ENCODE measurements at places on chromosomes 3 and 15. TPM values are rescaled to one million over a fixed set of nuclear protein-coding genes. Genes with fewer than 3 reads are reported as not detected.

Gene DNAJA4
- 36.7 TPM for total RNA-seq

DNA sequence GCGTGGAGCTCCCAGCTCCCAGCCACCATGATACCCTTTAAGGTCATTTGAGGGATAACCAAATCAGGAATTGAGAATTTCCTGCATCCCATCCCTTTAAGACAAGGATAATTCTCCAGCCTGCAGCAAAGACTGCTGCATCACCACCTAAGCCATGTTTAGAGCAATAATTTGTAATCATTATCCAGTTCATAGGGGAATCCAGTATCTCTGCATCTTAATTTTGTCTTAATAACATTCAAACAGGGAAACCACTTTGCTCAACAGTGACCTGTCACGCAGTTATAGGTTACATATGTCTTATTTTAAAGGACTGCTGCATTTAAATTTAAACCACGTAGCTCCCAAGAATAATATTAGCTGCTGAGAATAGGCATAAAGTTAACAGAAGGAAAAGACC, 188.4 kb downstream of the SSR3 start:
- DNase-seq: no peak

GRCh38 chr3:26280517-26280916, 342.1 kb upstream of the LRRC3B start:
- DNase-seq: no peak

Gene MANF
- 83.4 TPM for total RNA-seq

- DNase-seq: no peak
Measured at GRCh38 chr3:107855710-107856109, 235.1 kb downstream of the CD47 start.

DNA sequence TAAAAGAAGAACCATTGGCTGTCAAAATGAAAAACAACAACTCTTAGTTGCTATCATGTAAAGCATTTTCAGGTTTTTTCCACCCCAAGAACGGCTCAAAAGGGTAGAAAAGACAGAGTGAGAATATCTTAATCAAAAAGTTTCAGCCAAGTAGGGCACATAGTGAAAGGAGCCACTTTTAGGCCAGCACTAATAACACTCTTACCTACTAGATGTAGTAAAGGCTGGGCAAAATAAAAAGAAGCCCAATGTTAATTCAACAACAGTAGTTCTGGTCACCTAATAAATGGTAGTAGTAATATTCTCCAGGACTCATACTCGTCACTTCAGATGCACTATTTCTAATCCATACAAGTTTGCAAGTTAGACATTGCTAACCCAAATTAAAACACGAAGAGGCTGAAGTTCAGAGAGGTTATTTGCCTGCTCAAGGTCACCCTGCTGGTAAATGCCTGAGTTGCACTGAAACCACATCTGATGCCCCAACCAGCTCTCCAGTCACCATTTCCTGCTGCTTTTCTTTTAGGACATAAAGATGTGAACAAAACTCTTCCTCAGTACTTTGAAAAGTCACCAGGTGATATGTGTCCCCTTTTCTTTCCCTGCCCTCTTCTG, 7.5 kb downstream of the GOLIM4 start:
- DNase-seq: no peak

DNA sequence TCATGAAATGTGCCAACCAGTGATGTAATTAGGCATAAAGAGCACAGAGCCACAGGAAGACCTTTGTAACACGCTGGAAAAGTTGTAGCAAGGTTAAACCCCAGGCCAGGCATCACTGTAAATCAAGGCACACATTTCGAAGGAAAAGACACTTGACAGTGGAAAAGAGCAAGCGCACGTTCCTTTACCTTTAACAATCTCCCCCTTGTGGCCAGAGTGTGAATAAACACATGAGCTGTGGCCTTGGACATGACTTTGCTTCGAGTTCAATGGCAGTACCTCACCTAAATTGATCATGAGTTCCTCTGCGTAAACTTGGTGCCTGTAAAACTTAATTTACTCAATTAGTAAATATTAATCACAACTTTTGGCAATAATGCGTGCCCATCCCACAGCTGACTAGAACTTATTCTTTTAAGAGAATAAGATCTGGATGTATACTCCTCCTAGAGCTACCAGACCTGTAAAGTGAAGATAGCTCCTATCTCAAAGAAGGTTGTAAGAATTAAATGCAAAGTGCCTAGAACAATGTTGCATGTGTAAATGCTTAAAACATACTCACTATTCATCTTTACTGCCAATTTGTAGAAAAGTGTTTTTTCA, 757.0 kb upstream of the NECTIN3 start:
- peak; percentile 50 for DNase-seq

DNA sequence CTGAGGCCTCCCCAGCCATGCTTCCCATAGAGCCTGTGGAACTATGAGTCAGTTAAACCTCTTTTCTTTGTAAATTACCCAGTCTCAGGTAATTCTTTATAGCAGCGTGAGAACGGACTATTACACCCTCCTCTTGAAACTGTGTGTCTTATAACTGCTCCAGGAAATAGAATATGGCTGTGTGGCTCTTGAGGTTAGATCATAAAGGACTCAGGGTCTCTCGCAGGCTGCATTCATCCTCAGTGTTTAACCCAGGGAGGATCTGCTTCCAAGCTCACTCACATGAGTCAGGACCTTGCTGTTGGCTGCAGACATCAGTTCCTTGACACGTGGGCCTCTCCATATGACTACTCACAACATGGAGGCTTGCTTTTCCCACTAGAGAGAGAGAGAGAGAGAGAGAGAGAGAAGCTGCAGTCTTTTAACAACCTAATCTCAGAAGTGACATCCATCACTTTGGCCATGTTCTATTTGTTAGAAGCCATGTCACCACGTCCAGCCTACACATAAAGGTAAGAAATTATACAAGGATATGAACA, 114.3 kb upstream of the UBE2E1 start:
- no peak for DNase-seq

- DNase-seq: no peak
Measured at GRCh38 chr15:33448151-33448550, 137.4 kb downstream of the RYR3 start.

DNA sequence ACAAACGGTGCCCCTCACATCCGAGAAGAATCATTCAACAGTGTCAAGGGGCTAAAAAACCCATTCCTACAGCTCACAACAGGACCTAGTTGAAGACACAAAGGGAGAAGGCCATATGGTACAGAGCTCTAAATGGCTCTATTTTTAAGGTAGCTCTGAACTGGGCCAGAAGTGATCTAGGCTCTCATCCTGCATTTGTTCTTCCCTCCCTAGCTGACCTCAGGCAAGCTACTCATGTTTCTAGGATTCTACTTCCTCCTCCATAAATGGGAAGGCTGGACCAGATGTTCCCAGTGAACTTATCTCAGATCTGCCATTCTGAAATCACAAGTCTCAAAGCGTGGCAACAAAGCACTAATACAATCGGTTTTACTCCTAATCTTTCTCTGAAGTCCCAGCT, 62.3 kb downstream of the CPNE4 start:
- DNase-seq: no peak

DNA sequence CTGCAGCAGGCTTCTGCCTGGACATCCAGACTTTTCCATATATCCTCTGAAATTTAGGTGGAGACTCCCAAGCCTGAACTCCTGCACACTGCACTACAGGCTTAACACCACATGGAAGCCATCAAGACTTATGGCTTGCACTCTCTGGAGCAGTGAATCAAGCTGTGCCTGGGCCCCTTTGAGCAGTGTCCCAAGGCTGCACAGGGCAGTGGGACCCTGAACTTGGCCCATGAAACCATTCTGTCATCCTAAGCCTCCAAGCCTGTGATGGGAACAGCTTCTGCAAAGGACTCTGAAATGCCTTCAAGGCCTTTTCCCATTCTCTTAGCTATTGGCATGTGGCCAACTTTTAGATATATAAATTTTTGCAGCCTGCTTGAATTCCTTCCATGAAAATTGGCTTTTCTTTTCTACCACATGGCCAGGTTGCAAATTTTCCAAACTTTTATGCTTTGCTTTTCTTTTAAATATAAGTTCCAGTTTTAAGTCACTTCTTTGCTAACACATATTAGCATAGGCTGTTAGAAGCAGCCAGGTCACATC, 257.8 kb upstream of the DCBLD2 start:
- DNase-seq: no peak

- no peak for DNase-seq
Measured at GRCh38 chr3:107235193-107235927, 141.9 kb upstream of the CCDC54 start.

- DNase-seq: no peak
Measured at GRCh38 chr3:183210862-183211341, 42.2 kb upstream of the B3GNT5 start.

- no peak for DNase-seq
Measured at GRCh38 chr3:101588616-101589015, 14.6 kb downstream of the PCNP start.

Gene SEMA3B
- 116 TPM for total RNA-seq

GRCh38 chr3:131898346-131898745, 136.5 kb downstream of the CPNE4 start:
- DNase-seq: no peak

DNA sequence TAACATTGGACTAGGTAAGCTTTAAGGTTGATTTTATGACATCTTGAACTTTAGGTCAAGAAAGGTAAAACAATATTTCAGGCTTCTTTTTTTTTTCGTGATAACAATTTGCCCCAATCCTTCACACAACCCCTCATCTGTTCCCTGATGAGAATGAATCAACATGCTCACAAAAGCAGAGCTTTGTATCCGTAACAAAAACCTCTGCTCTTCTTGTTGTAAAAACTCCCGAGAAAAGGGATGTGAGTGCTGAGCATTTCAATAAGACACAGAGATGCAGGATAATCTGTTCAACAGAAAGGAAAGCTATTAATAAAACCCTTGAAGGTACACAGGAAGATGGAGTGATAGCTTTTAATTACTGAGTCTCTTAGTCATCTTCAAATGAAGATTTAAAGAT, 94.3 kb downstream of the RAD18 start:
- DNase-seq: no peak

DNA sequence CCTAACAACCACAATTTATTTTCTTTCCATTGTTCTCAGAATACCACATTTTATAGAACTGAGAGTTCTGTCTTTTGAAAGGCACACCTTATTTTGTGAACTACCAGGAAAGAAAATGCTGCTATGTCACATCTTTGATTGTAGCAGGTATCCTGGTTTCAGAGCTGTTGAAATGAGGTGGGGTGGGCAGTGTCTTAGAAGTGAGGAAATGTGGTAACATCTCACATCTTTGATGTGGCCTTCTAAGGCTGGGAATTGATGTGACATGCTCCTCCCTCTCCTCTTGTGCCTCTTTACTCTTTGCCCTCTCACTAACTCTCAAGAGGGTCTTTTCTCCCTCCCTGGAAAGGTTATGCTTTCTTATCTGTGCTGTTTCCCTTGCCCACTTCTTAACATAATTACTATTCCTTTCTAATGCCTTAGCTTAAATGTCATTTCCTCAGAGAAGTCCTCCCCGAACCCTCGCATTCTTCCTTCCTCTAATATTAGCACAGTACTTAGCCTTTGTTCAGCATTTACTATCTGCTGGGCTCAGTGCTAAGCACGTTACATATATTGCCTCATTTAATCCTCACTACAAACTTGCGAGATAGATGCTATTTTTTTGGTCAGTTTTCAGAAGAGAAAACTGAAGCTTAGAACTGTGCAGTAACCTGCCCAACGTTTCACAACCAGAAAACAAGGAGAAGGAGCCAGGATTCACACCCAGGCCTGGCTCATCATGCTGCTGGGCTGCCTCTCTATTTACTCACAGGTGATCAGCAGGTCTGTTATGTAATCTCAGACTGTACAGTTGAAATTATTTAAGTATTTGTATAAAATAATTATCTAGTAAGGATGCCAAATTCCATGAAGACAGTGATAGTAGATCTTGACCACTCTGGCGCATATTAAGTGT, 24.0 kb upstream of the SPTSSB start:
- no peak for DNase-seq

- DNase-seq: no peak
Measured at GRCh38 chr3:101065962-101066361, 72.7 kb upstream of the ABI3BP start.

DNA sequence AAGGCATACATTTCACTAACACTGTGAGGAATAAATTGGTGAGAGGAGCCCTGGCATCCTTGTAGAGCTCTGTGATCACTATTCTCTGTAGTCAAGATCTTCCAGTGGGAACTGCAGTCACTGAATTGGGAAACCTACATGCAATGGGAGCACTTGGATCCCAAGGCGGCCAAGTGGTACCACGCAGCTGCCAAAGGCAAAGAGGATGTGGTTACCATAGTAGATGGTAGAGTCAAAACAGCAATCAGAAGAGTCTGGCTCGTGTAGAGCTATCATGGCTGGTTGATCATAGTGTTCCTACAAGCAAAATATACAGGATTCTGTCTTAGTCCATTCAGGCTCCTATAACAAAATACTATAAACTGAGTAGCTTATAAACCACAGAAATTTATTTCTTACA, 849.7 kb downstream of the ROBO2 start:
- no peak for DNase-seq

- DNase-seq: no peak
Measured at GRCh38 chr15:66878761-66879160, 176.7 kb downstream of the SMAD6 start.

Gene CD200R1
- 0.49 TPM for total RNA-seq

DNA sequence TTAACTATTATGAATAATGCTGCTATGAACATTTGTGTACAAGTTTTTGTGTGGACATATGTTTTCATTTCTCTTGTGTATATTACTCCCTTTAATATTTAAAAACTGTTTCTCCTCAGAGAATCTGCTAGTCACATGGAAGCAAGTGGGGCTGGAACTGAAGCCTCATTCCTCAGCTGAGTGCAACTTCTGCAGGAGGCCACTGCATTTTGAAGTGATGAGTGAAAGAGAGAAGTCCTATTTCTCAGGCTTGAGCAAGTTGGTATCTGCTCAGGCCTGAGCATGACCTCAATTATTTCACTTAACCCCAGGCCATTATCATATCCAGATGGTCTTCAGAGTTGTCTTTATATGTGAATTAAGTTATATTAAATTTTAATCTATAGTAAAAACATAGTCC, 11.5 kb downstream of the TLR9 start:
- no peak for DNase-seq

DNA sequence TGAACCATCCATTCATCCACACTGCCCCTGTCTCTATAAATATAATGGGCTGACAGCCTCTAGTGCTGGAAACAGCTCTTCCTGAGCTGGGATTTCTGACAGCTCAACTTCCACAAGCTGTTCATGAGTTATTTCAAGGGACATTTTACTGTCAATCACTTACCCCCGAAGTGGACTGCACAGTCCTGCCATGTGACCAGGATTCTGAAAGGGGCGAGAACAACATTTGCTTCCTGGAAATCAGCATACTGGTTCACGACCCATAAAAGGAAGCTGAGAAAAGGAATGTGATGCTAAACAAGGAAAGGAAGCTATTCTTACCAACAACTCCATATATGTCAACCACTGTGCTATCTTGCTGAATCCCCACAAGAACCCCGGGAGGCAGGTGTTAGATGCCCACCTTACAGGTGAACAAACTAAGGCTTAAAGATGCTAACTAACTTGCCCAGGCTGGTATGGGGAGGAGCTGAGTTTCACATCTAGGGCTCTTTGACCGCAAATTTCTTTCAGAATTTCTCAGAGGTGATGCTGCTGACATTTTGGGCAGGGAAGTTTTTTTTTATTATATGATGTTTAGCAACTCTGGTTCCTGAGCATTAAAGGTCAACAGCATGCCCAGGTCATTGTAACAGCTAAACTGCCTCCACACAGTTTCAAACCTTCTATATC, 16.5 kb upstream of the REC114 start:
- no peak for DNase-seq

GRCh38 chr3:10450494-10451440, 54.6 kb downstream of the ATP2B2 start:
- DNase-seq: no peak

Gene CACNA2D3
- 0.64 TPM for total RNA-seq

Gene LRRN1
- total RNA-seq: 0.56 TPM

Measured in left colon (tissue), 2 donors.